ENCODE measurements at places on chromosomes 12 and 14.

GRCh38 chr14:22410497-22410896 is 178.5 kb downstream of the DAD1 start:
- DNase-seq: no peak

- no peak for DNase-seq
Observed at GRCh38 chr12:127363392-127363791, 903.6 kb upstream of the TMEM132C start.

- DNase-seq: no peak
Observed at GRCh38 chr12:92953747-92954146, 24.7 kb upstream of the EEA1 start.

GRCh38 chr14:61598980-61599379 is 96.3 kb upstream of the HIF1A start:
- no peak for DNase-seq

DNA sequence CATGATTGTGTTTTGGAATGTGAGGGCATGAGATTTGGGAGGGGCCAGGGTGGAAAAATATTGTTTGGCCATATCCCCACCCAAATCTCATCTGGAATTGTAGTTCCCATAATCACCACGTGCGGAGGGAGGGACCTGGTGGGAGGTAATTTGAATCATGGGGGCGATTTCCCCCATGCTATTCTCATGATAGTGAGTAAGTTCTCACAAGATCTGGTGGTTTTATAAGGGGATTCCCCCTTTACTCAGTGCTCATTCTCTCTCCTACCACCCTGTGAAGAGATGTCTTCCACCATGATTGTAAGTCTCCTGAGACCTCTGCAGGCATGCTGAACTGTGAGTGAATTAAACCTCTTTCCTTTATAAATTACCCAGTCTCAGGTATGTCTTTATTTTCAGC is 15.7 kb downstream of the OR10P1 start:
- DNase-seq: no peak

DNA sequence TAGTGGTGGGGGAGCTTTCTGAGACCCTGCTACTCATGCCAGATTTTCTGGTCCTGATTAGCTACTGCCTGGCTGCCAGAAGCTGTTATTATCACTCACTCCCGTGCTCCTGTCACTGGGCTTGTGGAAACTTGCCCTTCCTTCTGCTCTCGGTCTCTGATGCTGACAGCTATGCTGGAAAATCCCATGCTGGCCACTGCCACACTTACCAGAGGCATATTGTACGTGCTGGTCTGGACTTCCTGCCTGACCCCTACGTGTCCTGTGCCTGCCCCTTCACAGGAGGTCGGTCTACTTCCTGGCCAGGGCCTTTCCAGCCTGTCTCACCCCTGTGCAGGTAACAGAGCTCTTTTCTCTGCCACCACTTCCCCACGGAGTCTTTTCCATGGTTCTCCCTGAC is 149.4 kb upstream of the PLEKHG7 start:
- no peak for DNase-seq

DNA sequence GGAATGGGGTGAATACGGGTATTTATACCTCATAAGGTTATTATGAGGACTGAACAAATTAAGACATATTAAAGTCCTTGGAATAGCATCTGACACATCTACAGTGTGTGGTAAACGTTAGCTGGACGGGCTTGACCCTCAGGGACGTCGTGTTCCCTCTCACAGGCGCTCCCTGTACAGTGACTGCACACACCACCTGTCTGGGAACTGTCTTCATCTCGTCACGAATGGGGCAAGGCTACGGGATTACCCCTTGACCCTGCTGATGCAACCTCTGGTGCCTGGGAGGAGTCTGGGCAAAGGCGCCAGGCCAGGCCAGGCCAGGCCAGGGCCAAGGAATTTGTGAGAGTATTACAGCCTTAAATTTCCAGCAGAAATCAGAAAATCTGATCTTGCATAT is 191.1 kb downstream of the CALM1 start:
- DNase-seq: no peak

DNA sequence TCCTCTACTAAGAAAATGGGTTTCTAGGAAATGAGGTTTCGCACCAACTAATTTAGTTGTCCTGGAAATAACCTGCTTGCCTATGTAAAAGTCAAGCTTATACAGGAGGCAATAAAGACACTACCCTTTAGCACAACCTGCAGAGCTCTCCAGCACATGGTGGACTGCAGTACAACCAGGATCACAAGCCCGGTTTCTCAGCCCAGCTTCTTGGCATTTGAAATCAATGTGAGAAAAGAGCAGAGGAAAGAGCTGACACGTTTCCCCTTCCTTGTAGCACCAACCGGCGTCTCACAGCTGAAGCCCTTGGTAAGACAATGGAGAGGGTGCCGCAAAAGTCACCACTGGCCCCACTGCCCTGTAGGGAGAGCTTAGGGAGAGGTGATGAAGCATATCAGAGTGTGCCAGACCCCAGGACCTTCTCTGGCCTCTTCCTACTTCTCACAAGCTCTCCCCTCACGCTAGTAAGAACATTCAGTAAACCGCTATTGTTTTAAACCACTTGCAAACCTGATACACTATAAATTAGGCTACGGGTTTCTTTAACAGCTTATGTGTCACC is 8.6 kb downstream of the SPTLC2 start:
- DNase-seq: no peak

DNA sequence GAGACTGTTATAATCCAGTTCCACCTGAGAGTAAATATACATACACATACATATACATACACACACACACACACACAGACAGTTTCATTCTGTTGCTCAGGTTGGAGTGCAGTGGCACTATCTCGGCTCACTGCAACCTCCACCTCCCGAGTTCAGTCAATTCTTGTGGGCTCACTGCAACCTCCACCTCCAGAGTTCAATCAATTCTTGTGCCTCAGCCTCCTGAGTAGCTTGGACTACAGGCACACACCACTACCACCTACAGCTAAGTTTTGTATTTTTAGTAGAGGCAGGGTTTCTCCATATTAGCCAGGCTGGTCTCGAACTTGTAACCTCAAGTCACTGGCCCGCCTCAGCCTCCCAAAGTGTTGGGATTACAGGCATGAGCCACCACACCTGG is 8.9 kb upstream of the PHLDA1 start:
- DNase-seq: no peak

DNA sequence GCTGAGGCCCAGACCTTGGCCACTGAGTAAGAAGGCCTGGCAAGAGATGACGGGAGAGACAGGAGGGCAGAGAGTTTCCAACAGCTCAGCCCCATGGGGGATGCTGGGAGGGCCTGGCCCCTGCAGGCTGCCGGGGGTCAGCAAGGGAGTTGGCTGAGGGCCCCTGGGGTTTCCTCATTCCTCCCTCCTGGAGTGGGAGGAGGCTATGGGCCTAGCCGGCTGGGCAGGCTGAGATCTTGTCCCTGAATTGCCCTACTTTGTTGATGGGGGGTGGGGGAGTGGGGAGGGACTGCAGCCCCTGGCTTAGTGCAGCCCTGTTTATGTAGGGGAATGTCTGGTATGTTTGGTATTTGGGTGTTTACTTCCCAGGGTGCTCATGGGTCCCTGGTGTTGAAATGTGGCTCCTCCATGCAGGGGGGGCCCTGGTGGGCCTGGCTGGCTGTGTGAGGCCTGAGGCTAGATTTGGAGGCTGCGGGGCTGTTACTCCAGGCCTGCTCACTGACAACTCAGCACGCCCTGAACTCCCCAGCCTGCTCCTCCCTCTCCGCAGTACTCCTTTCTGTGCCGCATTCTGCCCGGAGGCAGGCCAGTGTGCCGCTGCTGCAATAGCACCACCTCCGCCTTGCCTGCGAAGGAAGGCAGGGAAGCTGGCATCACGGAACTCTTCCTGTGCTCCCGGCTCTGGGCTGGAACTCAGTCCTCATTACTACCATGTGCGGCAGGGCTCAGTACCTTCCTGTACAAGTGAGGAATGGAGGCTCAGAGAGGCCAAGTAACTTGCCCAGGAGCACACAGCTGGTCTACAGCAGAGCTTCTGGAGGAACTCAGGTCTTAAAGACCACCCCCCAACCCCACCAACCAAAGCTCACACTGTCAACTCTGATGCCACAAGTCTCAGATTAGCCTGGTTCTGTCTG is 25.3 kb downstream of the JDP2 start:
- no peak for DNase-seq

GRCh38 chr14:71658261-71658860 is 273.9 kb upstream of the RGS6 start:
- no peak for DNase-seq

GRCh38 chr14:102856179-102856578 is 66.3 kb upstream of the AMN start:
- DNase-seq: no peak

DNA sequence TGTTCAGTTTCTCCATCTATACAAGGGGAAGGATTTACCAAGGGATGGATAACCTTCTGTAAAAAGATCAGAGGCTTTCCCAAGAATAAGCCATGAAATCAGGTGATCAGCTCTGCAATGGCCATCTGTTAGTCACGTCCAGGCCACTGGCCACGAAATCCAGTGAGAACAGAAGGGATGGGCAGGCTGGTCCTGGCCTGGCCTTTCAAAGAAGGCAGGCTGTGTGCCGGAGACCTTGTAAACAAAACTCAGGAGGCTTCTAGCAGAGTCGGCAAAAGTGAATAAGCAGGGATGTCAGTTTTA is 68.5 kb downstream of the RNF34 start:
- no peak for DNase-seq

DNA sequence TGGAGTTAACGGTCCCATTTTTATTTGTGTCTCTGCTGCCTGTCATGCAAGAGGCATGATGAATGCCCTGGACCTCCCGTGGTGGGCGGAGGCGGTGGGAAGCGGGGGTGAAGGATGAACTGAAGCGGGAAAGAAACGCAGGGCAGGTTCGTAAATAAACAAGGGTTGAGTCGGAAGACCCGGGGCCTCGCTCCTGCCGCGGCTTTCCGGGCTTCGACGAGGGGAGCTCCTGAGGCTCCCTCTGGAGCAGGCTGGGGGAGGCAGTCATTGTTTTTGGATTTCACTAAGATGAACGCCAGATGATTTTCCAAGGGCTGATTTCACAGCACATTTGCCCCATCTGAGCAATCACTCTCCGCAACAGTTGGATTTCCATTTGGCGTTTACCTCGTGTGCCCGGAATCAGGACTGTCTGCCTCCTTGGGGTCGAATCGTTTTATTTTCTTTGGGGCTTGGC is 130.2 kb downstream of the SLC38A6 start:
- no peak for DNase-seq

DNA sequence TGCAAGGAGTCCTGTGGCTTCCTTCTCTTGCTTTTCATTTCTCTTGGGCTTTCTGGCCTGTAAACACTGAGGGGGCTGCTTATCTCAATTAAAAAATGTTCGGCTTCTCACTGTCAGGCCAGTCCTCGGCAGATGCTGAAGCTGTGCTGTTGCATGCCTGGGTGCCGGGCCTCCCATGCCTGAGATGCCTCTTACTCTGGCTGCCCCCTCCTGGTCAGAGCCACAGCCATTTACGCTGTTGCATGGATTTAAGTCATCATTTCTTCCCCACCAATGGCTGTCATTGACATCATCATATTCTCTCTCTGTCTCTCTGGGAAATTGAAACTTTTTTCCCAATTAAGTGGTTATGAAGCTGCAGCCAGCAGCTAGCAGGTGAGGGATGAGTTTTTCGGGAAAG is 53.7 kb downstream of the FOXN4 start:
- no peak for DNase-seq

DNA sequence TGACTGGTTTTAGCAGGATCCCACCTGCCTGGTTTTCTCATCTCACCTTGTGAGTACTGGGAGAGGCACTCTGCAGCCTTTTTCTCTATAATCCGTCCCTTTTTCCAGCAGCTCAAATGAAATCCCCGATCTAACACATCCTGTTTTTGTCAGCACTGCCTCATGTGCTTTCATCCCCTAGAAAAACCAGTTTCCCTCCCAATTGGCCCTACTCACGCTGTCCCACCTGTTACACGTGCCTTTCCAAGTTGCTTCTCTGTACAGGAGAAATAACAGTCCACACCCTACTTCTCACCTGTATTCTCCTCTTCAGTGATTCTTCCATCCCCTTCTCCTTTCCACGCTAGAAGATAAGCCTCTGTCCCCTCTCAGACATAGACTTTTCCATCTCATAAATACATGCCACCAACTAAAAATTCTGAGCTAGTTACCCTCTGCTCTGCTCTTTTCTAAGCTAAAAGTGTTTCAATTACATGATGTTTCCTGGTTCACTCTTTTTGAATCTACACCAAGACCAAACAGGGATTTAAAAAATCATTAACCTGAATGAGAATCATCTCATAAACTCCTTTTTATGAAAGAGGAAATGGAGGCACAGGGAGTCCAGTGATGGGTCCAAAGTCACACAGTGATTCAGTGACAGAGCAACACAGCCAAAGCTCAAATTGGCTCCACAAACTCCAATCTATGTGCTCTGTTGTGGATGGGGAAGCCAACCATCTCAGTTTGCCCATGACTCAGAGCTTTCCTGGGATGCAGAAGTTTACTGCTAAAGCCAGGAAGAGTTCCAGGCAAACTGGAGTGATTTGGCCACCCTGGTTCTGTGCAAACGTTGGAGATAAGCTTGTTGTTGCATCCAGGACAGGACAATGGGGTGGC is 240.0 kb upstream of the TMEM132C start:
- no peak for DNase-seq

GRCh38 chr12:39372929-39373328 is 70.0 kb downstream of the KIF21A start:
- no peak for DNase-seq

GRCh38 chr12:132305991-132306884 is 23.2 kb downstream of the GALNT9 start:
- DNase-seq: no peak

DNA sequence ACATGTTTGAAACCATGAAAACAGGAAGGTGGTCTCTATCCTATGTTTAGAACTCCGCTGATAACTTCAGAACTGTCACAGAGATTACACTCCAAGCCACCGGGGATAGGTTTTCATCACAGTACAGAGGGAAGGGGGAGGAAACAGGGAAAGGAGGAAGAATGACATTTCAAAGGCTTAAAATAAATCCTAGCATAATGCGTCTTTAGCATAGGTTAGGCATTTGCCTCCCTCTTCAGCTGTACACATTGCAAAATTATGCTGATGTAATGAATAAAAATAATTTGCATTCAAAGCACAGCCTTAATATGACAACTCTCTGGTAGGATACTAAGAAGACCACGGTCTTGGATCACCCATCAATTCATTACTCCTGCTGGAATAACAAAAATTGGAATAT is 54.3 kb upstream of the PYGL start:
- DNase-seq: no peak
